ENCODE measurements at places on chromosomes 4 and X. TPM values are rescaled to one million over a fixed set of nuclear protein-coding genes. Genes with fewer than 3 reads are reported as not detected.
A peak's percentile ranks its signal among the peaks of the same experiment; 100 is the strongest.

GRCh38 chr4:176238826-176239225, 30.2 kb downstream of the ASB5 start:
- H3K36me3 ChIP-seq, result no peaks in the 10 kb centered on the region
- peaks cover 9% of the 10 kb centered on the region for H3K4me1 ChIP-seq
- no peak for DNase-seq

- H3K27ac ChIP-seq, result no peak overlapping the region
- H3K4me1 ChIP-seq, result no peaks in the 10 kb centered on the region
- no peak overlapping the region for H3K4me3 ChIP-seq
- no peak for DNase-seq
Observed at GRCh38 chr4:181793096-181793495, 450.1 kb upstream of the TENM3 start.

DNA sequence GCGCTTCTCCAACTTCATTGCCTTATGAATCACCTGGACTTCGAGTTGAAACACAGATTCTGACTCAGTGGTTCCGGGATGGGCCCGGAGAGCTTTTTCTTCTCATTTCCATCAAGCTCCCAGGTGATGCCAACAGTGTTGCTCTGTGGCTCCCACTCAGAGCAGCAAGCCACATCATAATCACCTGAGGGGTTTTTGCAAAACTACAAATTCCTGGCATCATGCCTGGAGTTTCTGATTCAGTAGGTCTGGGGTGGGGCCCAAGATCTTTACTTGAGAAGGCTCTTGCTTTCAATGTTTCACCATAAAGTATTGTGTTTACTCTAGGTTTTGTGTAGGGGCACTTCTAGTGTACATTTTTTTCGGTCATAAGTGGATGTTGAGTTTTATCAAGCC, 7.0 kb downstream of the MTM1 start:
- peaks cover 53% of the 10 kb centered on the region for H3K4me1 ChIP-seq
- no peak overlapping the region for H3K4me3 ChIP-seq
- DNase-seq, result no peak
- peak overlapping the region; percentile 43 for H3K27ac ChIP-seq
- no peaks in the 10 kb centered on the region for H3K27me3 ChIP-seq

DNA sequence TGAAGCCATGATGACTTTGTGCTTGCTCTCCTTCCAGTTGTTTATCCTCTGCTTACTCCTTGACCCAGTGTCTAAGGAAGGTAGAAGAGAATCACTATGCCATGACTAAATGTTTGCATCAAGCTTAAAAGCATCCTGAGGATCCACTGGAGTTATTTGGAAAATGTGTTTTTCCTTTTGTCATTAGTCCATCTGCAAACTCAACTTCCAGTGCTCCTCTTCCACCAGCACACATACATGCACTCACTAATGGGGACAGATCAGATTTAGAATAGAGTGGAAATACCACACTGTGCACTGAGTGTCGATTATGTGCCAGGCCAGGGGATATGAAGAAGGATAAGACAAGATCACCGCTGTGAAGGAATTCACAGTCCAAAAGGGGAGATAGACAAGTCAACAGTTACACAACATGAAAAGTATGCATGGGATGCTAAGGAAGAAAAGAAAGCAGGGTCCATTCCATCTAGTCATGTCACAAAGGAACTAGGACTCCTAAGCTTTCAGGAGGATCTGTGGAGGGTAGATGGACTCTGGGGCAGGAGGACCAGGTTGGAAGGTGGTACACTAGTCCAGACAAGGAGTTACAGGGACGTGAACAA, 1.9 kb downstream of the OCIAD2 start:
- peaks cover 28% of the 10 kb centered on the region for H3K36me3 ChIP-seq
- no peak for DNase-seq
- H3K27ac ChIP-seq, result peak overlapping the region; percentile 91
- no peaks in the 10 kb centered on the region for H3K27me3 ChIP-seq

DNA sequence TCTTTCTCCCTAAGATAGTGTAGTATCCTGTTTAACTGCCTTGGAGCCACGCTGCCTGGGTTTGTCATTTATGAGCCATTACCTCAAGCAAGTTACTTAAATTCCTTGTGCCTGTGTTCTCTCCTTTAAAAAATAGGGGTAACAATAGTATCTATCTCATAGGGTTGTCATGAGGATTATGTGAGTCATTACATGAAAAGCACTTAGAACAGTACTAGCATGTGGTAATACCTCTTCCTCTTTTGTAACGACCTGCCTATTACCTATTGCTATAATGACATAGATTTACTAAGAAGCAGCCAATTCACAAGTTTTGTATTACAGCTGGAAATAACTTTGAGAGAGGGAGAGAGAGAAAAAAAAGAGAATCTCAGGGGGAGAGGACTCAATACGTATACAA, 834.7 kb downstream of the RAPGEF2 start:
- no peaks in the 10 kb centered on the region for H3K27me3 ChIP-seq
- H3K27ac ChIP-seq, result no peak overlapping the region
- H3K36me3 ChIP-seq, result no peaks in the 10 kb centered on the region
- DNase-seq, result no peak
- no peaks in the 10 kb centered on the region for H3K4me1 ChIP-seq

DNA sequence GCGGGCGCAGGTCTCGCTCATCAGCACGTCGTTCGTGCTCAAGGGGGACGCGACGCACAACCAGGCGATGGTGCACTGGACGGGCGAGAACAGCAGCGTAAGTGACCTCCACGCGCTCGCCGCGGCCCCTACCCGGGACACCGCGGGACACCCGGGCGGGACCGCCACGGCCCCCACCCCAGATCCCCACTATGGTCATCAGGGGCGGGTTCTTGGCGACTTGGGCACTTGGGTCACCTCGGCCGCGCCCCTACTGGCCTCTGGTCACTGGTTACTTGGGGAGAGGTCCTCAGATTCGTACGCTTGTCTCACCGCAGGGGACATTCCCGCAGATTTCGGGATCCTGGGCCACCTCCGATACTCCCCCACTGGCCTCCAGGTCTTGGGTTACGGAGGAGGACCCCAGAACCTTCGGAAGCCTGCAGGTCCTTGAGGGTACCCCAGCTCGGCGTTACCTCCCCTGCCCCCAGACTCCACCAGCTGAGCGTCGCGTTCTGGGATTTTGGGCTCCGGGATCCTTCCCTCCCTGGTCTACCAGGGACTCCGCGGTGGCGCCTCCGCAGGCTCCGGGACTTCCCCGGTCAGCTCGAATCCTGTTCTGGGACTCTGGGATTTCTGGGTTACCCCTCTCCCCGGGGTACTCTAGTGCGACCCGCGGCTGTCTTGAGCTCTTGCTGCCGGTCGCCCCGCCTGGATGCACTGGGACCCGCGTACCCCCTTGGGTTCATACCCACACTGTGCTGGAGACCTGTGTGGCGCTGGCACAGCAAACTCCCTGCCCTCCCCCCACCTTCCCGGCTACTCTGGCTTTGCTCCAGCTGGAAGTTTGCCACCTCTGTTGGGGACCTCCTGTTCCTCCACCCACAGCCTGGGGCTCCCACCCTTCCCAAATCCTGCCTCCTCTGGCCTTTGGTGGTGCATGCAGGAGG, 956 bp downstream of the SORCS2 start:
- peaks cover 23% of the 10 kb centered on the region for H3K4me1 ChIP-seq
- H3K27ac ChIP-seq, result no peak overlapping the region
- H3K36me3 ChIP-seq, result no peaks in the 10 kb centered on the region
- no peak for DNase-seq
- peaks cover 50% of the 10 kb centered on the region for H3K27me3 ChIP-seq
- H3K4me3 ChIP-seq, result peak overlapping the region; percentile 44

CTAG1A gene
- polyA plus RNA-seq, result not detected

STATH gene
- polyA plus RNA-seq, result not detected

C4orf51 gene
- polyA plus RNA-seq, result not detected

PDK3 gene
- polyA plus RNA-seq, result 3.2 TPM

DCAF12L1 gene
- 0.46 TPM for polyA plus RNA-seq

BCORL1 gene
- polyA plus RNA-seq, result 2.4 TPM

Measured in stomach (tissue), 19 donors.